ENCODE measurements at places on chromosomes 11 and 22.

GRCh38 chr22:27358096-27358870 is 443.3 kb downstream of the MN1 start:
- DNase-seq = no peak

DNA sequence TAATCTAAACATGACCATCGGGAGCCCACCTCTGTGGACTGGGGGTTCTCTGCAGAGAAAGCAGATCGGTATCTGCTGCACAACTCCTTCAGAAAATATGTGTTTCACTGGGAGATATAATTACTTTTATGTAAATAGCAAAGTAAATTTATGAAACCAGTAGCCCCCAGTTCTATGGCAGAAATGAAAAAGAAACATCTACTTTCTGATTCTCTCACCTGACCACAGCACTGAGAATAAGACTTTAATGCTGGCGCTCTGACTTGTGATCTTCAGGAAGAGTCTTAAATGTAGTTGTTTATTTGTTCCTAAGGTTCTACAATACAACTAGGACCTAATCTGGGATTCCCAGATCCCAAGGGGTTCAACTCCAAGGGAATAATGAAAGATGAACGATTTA is 518.0 kb downstream of the DLG2 start:
- DNase-seq = no peak

DNA sequence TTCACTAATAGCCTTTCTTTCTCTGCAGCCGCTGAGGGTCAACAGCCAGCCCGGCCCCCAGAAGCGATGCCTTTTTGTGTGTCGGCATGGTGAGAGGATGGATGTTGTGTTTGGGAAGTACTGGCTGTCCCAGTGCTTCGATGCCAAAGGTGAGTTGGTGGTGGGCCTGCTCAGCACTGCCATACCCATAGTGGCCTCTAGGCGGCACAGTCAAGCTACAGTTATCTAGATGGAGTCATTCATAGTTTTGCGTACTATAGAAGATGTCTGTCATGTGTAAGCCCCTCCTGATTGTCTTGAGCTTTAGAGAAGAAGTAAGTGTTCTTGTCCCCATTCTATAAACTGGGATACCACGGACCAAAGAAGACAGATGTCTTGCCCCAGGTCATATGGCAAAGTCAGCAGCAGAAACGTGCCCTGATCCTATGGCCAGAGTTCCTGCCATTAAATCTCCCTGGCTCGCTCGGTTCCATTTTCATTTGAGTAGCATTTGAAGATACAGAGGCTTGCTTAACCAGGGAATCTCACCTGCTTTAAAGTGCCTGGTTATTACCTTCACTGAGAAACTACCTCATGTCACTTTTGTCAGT is 42.1 kb upstream of the CRTAM start:
- DNase-seq = peak; percentile 64

DNA sequence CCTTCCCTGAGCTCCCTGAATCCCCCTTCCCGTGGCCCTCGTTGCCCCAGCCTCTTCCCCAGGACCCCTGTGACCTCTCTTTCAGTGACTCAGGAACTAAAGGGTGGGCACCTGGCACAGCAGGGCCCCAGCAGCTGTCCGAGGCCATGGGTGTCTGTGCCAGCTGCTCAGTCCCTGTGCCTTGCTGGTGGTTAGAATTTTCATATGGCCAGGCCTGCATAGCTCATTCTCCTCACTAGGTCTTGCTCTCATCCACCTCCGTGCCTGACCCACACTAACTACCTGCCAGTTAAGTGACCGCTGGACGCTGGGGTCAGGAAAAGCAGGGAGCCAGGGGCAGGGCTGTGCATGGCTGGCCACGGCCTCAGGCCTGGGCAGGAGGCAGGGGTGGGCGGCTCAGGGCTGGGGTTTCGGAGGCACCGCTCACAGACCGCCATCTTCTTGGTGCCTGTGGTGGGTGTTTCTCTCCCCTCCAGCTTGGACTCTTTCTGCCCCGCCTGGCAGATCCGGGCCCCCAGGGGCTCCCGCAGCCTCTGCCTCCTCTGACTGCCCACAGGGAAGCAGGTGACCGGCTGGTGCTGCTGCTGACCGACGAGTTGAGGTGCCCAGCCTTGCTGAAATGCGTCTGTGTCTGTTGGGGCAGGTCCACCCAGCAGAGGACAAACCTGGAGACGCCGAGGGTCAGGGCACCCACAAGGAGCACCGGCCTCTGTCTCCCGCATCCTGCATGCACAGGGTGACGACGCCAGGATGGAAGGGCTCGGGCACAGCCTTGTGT is 20.3 kb downstream of the MRGPRD start:
- no peak for DNase-seq

DNA sequence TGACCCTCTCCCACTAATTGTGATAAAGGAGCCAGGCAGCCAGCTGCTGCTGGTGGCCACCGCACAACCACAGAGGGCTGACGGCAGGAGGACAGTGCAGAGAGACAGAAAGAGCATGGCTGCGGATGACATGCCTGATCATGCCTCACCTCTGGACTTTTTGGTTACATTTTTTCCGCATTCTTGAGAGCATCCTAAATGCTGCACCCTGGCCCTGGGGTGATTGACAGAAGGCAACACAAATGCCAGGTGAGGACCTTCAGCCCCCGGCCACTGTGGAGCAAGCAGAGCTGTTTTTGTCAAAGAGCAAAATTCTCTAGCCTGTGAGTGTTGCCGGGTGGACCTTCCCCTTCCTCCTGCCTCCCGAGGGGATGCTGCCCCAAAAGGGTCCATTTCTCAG is 78.5 kb downstream of the RPS6KA4 start:
- DNase-seq = no peak

DNA sequence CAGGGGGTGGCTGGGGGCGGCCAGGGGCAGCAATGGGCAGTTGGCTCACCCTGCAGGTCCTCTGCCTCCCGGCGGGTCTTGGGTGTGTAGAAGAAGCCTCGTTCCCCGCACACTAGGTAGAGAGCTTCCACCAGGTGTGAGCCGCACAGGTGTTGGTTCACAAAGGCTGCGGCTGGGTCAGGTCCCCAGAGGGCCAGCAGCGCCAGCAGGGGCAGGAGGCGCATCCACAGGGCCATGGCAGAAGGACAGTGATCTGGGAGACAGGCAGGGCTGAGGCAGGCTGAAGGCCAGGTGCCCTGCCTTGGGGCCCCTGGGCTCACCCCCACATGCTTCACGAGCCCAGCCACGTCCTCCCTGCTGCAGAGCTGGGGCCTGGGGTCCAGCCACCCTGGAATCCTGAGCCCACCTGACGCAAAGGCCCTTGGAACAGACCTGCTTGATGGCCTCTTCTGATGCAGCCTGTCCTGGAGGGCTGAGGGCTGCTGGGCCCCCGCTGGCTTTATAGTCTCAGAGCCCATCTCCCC is at the start of gene INS:
INS (minus strand) TSS at position 474 of the 524 bp plus-strand sequence; CDS start at position 236, 238 bp downstream.
- DNase-seq = no peak

- no peak for DNase-seq
Observed at GRCh38 chr22:20228055-20228938, 39.8 kb downstream of the RTN4R start.

DNA sequence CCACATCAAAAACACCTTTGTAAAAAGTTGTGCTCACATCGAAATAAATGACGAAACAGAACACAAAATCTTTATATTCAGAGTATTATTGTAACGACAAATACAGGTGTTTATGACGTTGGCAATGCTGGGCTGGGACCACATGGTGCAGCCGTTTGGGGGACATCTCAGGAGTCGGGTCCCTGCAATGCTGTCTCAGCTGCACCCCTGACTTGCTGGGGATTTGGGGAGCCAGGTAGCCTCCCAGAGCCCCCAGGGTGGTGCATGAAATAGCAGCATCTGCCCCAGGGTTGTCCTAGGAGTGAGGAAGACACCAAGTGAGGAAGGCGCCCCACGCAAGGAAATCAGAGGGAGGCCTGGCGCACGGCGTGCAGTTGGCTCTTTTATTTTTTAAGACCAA is 1526.8 kb downstream of the BRD1 start:
- no peak for DNase-seq

DNA sequence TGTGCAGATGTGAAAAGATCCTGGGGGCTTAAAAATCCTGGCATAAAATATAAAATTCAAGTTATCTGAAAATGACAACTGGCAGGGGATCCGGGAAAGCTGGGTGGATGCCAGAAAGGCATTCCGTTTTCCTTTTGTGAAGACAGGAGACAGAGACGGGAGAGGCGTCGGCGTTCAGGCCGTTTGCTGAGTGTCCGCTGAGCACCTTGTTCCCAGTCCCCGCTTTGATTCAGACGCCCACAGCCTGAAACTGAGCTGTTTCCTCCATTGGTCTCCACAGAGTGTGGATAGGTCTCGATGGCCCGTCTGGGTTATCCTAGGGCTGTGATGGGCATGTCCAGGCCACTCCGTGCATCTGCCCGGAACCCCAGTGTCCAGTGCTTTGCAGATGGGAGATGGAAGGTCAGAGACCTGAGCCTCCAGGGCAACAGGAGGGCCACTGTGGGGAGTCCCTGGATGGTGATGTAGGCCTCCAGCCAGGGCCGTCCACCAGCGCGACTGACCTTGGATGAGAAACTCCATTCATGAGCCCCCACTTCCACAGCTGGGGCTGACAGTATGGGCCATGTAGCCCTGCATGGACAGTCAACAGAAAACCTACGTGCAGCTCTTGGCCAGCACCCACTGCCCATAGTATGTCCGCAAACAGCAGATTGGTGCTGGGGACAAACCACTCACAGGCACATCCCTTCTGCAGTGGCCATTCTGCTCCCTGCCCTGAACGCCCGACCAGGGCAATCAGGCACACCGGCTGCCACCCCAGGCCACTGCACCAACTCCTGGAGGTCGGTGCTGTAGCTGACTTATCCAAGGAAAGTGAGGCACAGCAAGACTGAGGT is 11.6 kb downstream of the MRGPRF start:
- no peak for DNase-seq

All from CD4-positive, alpha-beta T cell treated with Interleukin-1 beta for 1 hour (primary cell).